ENCODE measurements at places on chromosomes 5 and 9.

GRCh38 chr5:107542831-107543231 lies 127.9 kb downstream of the EFNA5 start:
- DNase-seq, result peak; percentile 73

DNA sequence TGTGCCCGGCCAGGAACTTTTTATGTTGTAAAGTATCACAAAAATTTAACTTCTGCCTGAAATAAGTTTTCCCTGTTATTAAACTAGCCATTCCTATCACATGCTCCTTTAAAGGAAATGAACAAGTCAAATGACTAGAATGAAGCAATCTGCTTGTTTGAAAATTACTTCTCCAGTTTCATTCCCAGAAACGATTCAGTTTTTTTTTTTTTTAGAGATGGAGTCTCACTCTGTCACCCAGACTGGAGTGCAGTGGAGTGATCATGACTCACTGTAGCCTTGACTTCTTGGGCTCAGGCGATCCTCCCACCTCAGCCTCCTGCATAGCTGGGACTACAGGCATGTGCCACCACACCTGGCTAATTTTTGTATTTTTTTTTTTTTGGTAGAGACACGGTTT lies 13.3 kb upstream of the GNG10 start:
- DNase-seq, result no peak

GRCh38 chr9:86485359-86485758 lies 131.1 kb upstream of the TUT7 start:
- DNase-seq, result no peak

DNA sequence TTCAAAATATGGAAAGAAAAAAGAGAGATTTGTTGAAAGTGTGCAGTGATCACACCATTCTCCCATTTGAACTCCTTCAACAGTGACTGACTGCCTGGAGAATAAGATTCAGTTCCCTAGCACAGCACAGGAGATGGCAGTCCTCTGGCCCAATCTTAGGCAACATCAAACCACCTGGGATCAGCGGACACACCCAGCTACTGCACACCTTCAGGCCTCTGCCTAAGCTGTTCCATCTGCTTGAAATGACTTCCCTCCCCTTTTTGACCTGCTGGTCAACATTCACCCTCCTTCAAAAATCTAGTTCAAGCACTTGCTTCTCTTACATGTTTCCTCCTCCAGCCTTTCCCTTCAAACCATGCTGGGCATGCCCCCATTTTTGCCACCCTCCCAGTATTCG lies 4.5 kb downstream of the MAPK9 start:
- DNase-seq, result no peak

GRCh38 chr5:111589316-111589715 lies 77.0 kb upstream of the STARD4 start:
- DNase-seq, result no peak

DNA sequence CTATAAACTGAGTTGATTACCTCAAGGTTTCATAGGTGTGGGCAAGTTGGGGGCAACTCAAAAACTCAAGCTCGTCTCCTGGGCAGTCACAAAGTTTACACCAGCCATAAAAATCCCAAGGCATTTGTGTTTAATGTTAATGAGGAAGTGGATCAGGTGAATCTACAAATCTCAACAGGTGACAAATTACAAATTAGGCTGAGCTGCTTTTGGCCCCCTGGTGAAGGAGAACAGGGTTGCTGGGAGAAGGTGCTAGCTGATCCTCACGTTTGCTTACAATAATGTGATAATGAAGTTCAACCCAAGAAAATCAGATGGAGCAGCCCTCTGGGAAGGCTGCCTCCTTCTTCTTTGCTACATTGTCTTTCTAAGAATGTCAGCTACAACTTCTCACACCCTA lies 488.4 kb upstream of the DMAC1 start:
- DNase-seq, result no peak

GRCh38 chr5:4275232-4275631 lies 679.6 kb downstream of the IRX1 start:
- DNase-seq, result no peak

- no peak for DNase-seq
These were observed 5.5 kb downstream of the TENT4A start for GRCh38 chr5:6718718-6719117.

DNA sequence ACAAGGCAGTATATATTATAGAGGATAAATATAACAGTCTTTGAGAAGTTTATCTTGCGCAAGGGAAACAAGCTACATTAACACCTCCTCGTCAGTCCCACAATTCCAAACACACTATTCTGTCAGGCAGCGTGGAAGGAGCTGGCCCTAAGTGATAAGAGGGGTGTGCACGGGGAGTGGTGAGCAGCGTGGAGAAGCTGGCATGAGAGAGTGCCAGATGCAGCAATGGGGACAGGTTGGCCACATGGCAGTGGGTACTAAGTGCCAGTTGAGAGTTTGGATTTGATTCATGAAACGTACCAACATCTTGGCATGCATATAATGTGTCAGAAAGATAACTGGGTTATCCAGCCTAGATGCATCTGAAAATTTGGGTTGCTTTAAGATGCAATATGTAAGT lies 460.2 kb downstream of the ICE1 start:
- DNase-seq, result no peak

- no peak for DNase-seq
These were observed 117.1 kb downstream of the MED10 start for GRCh38 chr5:6261256-6261655.

- no peak for DNase-seq
These were observed 66.9 kb downstream of the TMC1 start for GRCh38 chr9:72588336-72588735.

DNA sequence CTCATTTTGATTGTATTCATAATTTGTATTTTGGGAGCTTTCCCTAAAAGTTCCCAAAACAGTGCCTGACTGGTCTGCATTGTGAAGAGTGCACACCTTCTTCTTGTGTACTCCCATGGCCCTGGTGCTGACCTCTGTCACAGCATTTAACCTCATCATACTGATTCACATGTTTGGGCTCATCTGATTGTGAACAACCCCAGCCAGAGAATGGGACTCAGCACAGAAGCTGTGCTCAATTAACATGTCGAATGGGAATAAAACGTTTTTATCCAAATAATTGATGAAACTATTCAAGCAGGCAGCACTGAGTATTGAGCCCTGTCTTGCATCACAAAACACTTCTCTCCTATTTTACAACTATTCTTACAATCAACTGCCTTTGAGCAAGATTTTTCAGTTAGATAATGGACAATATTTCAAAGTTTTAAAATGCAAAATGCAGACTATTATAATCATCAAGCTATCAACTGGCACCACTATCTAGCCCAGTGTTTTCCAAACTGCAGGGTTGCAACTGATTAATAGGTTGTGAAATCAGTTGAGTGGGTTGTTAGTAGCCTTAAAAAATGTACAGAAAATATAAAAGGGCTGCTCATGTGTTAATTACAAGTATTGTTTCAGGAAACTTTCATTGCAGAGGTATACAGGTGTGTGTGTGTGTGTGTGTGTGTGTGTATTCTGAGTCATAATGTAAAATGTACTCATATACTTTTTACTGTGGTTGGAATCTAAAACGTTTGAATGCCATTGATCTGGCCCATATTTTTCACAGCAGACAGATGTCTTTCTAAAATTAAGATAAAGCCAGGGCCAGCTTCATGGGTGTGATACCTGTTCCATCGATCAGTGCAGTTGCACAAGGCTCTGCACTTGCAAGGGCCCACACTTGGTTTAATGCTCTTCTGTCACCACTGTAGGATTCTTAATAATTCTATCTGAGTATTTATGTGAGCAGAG lies 190.5 kb downstream of the PIK3R1 start:
- DNase-seq, result peak; percentile 38

DNA sequence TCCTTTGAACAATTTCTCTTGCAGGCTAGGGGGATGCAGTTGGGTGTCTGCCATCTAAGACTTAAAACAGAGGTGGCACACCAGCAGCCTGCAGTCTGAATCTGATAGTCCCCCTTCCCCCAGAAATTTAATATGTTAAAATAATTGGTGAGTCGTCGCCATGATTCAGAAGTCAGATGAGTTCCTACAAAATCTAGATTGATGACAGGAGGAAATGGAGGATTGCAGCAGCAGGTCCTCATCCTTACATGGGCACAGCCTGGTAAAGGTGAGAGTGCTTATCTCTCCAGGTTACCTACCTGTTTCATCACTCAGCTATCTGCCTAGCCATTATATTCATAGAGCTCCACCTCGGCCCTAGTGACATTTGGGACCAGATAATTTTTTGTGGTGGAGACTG lies 112.3 kb downstream of the PCSK1 start:
- DNase-seq, result no peak

GRCh38 chr9:96020792-96021550 lies 145.5 kb downstream of the ERCC6L2 start:
- peak; percentile 40 for DNase-seq

DNA sequence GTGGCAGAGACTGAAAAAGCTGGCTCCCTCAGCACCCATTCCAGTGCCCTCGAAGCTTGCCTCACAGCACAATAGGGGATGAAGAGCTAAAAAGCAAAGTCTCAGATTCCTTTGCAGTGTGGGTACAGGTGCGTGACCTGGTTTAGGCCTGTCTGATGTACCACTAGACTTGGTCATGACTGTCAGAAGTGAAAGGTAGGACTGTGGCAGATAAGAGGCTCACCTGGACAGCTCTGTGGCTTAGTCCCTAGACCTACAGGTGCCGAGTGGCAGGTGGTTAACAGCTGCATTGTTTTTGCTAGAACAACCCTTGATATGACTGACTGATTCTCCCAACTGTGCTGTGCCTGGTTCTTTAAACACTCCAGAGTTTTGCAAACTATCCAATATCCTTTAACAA lies 14.7 kb upstream of the SFXN1 start:
- no peak for DNase-seq

DNA sequence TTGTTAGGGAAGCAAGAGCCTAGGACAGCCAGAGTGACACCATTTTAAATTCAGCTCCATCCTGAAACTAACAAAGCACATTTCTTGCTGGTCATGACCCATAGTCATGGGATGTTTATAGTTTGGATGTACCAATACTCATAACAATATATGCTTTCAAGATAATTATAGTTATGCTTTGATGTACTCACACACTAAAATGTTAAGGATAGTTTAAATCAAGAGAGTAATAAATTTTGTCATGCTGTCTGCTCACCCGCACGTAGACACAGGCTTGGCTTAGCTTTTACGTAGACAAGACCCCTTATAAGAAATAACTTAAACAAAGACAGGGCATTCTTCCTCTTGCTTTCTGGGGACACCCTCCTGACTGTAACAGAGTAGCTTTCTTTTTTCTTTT lies 8.9 kb upstream of the STXBP1 start:
- no peak for DNase-seq

DNA sequence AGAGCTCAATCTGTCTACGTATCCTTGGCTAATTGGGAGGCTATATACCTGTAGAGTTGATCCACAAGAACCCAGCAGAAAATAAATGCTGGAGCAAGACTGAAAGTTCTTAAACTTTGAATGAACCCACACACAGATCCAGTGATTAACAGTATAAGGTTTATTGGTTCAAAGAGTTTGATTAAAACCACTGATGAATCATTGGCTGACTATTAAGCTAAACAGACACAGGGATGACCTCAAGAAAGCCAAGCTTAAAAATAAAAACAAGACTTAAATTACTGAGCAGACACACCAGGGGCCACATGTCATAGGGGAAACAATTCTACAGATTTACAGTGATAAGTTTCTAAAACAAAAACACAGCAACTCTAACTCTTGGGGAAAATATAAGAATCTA lies 163.6 kb downstream of the SPATA31D1 start:
- DNase-seq, result no peak

GRCh38 chr5:61777292-61777691 lies 445.2 kb downstream of the ZSWIM6 start:
- DNase-seq, result no peak

Data from SW480 (cell line).